ENCODE measurements at places on chromosomes 3 and 15.
A peak's percentile ranks its signal among the peaks of the same experiment; 100 is the strongest.

GRCh38 chr3:181210275-181210674, 220.7 kb upstream of the DNAJC19 start:
- no peak for DNase-seq

DNA sequence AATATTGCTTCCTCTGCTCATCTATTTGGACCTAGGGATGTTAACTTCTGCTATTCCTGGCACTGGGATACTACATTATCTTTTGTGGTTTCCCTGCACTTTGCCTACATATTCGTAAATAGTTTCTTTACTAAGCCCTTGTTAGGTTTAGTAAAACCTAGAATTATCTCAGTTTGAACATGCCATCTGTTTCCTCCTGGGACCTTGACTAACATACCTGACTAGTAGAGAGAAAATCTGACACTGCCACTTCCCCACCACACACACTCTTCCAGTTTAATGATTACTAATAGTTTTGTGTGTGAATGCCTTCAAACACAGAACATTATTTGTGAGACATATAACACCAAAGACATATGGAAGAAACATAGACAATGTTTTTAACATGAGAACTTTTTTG, 28.2 kb upstream of the SOX2 start:
- DNase-seq: no peak

GRCh38 chr3:127833281-127834032, 11.1 kb upstream of the MGLL start:
- no peak for DNase-seq

DNA sequence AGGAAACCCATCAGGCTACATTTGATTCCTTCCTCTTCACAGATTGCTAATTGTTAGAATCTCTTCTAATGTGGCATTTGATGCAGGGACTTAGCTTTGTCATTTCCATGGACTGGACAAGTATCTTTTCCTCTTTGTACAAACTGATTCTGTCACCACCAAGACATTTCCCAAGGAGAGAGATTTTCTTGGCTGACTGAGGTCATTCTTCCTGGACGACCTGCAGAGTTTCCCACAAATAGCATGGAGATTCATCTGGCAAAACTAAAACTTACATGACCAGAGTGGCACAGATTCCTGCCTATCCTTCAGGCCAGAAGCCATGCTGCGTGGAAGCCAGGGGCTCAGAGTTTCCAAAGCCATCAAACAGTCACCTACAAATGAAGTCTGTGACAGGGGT, 269.2 kb upstream of the LRTM1 start:
- no peak for DNase-seq

GRCh38 chr3:133992951-133993620, 36.6 kb downstream of the SLCO2A1 start:
- DNase-seq: no peak

- DNase-seq: peak; percentile 76
Measured at GRCh38 chr15:91099995-91100813, at the start of gene SV2B. TSS of gene SV2B (plus strand) at chr15:91100257. CDS start at chr15:91226264, 126,007 bp downstream.

DNA sequence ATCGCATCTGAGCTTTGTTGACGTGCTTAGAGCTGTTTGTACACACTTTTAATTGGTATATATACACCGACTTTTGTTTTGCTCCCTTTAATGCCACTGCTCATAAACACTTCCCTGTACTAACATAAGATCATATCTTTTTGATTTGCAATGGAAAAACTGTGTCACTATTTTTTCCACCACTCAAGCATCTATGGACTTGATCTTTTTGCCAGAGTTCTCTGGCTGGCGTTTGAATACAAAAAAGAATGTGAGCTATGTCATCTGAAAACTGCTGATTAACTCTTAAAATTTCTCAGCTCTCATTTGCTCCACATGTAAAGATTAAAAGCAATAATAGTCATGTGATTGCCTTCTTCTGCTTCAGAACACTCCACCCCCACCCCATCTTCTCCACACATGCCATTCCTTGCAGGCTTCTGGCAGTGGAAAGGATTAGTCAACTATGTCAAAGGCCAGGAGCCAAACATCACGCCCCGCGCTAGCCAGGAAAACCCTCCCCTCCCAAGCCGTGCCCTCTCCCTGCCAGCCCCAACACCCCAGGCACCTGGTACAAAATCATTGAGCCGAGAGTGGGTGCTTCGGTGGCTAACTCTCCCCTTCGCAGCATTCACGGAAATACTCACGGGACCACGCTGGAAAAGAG, 123.4 kb upstream of the MEF2A start:
- no peak for DNase-seq

DNA sequence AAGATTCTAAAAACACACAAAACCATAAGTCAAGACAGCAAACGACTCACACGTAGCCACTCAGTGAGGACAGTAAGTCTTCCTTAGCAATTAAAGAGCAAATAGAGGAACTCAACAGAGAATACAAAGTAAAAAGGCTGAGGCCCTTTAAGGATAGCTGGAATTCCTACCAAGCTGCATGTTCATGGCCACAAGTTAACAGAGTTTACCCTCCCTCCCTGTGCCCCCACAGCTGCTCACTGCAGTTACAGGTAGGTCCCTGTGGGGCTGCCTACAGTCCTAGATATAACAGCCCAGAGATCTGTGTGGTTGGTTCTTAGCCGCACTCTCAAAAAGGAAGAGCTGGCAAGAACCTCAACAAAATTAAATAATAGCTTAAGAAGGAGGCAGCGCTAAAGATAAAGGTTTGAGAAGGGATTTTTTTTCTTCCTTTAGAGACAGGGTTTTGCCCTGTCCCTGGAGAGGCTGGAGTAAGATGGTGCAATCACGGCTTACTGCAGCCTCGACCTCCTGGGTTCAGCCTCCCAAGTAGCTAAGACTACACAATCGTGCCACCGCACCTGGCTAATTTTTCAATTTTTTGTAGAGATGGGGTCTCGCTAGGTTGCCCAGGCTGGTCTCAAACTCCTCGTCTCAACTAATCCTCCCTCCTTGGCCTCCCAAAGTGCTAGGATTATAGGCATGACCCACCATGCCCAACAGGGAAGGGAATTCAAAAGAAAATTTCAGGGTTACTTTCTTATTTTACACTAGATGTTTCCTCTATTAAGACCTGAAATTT, 19.3 kb downstream of the SFMBT1 start:
- DNase-seq: no peak

- DNase-seq: no peak
Measured at GRCh38 chr15:74831813-74832495, 5.5 kb downstream of the CPLX3 start.
